ENCODE measurements at places on chromosomes 7 and 10. TPM values are rescaled to one million over a fixed set of nuclear protein-coding genes. Genes with fewer than 3 reads are reported as not detected.
A peak's percentile ranks its signal among the peaks of the same experiment; 100 is the strongest.

GRCh38 chr7:98470485-98471240 is 69.8 kb upstream of the BAIAP2L1 start:
- DNase-seq: no peak

DNA sequence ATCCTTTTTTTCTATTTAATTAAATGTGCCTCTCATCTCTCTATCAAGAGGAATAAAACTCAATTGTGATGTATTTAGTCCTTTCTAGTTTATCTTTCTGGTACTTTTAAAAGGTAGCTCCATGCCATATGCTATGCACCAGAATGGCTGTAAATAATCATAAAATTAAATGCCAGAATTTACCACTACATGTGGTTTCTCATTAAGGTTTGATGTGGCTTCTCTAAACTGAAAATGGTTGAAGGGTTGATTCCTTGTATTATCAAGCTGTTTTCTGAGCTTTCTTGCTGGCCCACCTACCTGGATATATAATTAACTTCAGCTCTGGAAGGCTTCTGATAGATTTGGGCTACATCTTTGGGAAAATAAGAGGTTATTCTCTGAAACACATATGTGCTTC is 171.9 kb upstream of the RHOBTB1 start:
- no peak for DNase-seq

DNA sequence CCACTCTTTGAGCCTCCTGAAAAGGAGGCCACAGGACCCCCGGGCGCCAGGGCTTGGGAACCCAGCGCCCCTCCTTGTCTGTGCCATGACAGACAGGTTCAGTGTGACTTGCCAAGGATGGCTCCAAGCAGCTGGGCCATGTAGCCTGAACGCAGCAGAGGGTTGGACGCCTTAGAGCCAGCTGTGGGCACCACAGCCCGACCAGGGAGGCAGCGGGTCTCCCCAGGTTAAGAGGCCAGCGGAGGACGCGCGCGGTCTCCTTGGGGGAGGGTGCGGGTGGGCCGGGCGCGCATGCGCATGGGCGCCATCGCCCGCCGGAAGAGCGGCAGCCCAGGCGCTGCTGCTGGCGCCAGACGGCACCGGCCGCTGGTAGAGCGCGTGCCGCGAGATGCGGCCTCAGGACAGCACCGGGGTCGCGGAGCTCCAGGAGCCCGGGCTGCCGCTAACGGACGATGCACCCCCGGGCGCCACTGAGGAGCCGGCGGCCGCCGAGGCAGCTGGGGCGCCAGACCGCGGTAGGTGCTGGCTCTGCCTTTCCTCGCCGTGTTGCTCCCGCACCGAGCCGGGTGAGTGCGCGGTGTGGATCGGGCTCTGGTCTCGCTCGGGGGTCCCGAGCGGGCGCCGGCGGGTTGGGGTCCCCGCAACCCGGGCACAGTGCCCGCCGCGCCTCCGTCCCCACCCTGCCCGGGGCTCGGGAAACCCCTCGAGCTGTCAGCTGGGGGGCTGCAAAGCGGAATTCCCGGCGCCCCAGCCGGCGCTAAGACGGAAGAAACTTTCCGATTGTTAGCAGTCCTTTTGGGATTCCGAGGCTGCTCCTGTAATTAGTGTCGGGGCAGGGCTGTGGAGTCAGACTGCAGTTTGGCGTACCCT is at the start of gene SLC35G1:
SLC35G1 (plus strand) TSS at position 333 of the 870 bp plus-strand sequence; CDS start at position 389, 56 bp downstream.
- peak; percentile 80 for DNase-seq

GRCh38 chr10:48996-49395 is at the start of gene TUBB8:
Gene TUBB8 (minus strand): TSS chr10:49296. CDS start chr10:49238, 58 bp downstream.
- DNase-seq: no peak

GRCh38 chr10:49139846-49140195 is 6.0 kb upstream of the FAM170B start:
- peak; percentile 36 for DNase-seq

- no peak for DNase-seq
Observed at GRCh38 chr10:72228318-72228751, 12.3 kb upstream of the ASCC1 start.

DNA sequence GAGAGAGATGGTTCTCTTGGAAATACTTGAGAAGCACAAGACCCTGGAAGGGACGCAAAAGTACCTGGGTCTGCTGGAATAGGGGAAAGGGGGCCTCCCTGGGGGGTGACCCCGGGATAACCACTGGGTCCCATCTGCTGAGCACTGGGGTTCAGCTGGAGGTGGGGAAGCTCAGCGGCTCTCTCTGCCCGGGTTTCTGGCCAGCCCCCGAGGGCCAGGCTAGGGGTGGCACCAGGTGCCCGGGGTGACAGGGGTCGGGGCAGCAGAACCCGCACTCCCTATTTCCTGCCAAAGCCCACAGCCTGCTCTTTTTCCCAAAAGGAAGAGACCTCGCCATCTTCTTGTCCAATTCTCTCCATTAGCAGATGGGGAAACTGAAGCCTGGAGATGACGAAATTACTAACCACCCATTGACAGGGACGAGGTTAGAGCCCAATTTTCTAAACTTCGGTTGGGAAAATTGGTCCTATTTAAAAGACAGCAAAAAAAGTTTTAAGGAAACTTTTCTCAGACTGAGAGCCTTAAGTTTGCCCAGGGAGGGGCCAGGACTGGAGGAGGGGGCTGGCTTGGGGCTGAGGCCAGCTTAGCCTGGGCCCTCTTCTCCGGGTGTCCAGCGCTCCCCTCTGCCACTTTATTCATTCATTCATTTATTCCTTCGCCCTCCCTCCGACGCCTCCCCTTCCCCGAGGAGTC is 17.8 kb upstream of the GATA3 start:
- no peak for DNase-seq

GRCh38 chr7:21617513-21617912 is 74.7 kb downstream of the DNAH11 start:
- no peak for DNase-seq

GRCh38 chr7:112726076-112726475 is 64.1 kb downstream of the TMEM168 start:
- no peak for DNase-seq

DNA sequence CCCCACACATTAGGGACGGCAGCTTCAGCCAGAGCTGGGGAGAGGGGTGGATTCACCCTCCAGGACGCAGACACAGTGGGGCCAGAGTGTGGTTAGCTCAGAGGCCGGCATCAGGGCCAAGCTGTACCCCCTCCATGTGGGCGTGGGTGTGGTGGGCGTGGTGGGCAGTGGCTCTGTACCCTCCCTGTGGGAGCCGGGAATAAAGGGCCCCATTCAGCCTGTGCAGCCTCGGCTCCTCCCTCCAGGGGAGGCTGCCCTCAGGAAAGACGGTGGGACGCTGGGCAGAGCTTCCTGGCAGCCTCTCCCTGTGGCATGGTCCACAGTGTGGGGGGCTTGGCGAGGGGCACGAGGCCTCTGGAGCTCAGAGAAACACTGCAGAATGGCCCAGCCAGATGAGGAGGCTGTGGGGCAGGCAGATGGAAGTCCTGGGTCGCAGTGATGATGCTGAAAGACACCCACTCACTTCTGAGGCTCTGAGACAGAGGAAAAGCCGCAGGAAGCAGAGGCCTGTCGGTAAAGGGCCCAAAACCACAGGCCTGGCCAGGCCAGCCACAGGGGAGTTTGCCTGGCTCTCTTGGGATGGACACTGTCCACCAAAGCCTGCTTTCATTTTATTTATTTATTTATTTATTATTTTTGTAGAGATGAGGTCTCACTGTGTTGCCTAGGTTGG is 108.0 kb downstream of the SH3PXD2A start:
- no peak for DNase-seq

DNA sequence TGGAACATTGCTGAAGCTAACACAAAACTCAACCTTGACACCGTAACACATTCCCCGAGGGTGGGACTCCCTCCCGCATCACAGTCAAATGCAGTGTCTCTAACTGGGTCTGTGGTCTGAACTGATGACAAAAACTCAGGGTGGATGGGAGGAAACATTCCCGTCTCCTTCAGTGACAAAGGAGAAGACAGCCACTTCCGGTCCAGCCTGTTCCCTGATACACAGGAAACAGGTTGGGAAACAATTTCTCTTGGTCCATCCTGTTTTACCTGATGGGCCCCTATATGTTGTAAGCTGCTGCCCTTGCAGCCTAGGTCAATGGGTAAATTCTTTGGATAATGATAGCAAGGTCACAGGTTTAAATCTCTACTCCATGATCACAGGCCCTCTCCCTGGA is 20.4 kb downstream of the SLC13A4 start:
- no peak for DNase-seq

DNA sequence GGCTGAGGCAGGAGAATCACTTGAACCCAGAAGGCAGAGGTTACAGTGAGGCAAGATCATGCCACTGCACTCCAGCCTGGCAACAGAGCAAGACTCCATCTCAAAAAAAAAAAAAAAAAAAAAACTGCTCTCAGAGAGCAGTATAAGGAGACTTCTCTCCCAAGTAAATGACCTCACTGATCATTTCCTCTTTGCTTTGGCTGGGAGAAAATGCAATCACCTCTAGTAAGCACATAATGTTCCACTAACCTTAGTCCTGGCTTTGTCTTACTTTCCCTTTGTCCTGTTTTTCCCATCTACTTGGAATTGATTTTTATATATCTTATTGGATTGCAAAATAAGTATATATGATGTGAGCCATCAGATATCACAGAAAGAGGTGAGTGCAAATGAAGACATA is 2.5 kb downstream of the SLC25A13 start:
- no peak for DNase-seq

- no peak for DNase-seq
Observed at GRCh38 chr7:153616711-153617325, 435.4 kb upstream of the DPP6 start.

DNA sequence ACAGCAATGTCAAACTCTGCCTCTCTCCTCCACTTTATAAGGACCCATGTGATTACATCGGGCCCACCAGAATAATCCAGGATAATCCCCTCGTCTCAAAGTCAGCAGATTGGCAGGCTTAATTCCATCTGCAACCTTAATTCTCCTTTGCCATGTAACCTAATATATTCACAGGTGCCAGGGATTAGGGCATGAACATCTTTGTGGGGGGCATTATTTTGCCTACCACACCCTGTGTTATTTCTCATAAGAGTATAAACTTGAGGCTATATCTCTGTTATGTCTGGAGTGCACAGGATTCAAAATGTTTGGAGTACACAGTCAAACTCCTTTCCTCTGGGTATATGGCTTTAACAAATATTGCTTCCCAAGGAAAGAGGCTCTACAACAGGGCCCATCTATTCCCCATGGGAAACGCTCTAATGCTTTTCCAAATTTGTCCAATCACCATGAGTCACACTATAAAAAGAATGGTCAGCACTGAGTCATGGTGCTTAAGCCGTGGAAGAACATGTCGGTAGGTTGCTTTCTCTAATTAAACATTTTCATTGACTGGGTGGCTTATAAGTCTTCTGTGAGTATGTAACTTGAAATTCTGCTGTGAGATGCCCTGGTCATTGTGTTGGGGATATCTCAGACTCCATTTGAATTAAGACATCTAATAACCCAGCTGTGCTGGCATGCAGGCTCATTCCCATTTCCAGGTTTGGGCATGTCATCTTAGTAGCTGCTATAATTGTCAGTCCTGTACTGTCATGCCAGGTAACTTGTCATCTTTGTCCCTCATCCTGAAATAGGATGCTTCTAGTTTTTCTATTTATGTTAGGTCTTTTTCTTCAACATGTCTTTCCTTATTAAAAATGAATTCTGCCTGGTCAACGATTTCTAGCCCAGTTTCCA is 11.5 kb upstream of the AKR1B10 start:
- no peak for DNase-seq

DNA sequence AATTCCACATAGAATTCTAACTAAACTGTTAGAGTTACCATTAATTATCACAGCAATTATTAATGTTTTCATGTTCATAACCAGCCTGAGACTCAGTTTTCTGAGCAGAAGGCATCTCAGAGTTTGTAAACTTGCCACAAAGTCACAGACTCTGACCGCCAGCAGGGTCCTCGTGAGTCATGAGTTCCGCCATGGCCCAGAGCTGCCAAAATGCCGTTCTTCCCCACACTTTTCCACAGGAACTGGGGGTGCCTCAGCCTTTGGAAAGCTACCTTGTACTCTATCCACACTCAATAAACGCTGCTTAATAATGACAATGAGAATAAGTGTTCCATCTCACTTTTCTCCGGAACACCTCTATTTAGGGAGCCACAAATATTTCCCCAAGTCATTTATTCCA is 22.1 kb upstream of the INHBA start:
- no peak for DNase-seq

- DNase-seq: no peak
Observed at GRCh38 chr7:130240240-130240639, 26.4 kb upstream of the CPA2 start.

- no peak for DNase-seq
Observed at GRCh38 chr7:91776171-91776570, 104.3 kb downstream of the MTERF1 start.

- DNase-seq: no peak
Observed at GRCh38 chr10:126508535-126509040, 120.3 kb upstream of the ADAM12 start.

GRCh38 chr7:135692055-135692454 is 29.7 kb downstream of the STMP1 start:
- DNase-seq: no peak

DNA sequence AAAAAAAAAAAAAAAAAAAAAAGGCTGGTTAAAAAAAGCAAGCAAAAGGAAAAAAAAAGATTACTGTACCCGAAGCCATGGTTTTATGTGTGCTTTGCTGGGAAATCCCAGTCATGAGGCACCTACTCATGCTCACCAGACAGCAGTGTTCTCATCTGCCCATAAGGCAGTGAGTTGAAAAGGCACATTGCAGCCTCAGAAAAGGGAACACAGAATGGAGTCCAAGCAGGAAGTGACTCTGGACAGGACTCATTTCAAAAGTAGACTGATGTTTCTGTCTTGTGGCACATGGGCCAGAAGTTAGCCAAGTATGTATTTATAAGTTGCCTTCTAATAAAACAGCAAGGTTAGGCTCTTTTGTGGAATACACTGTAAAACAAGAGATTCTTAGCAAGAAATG is 40.2 kb downstream of the PDSS1 start:
- no peak for DNase-seq

DNA sequence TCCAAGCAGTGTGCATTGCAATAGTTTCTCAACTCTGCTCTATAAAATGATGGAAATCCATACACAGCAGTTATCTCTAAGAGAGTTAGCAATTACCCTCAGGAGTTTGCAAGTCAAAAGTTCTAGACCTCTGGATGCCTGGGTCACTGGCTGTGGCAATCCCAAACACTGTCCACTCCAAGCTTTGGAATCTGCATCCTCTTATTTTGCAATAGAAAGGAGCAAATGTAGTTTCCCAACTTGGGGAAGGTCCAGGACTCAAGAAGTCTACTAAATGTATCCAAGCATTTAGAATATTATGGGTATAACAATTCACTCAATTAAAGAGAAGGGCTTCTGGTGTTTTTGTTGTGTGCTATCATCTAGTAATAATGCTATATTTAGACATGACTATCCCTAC is 131.3 kb upstream of the NRP1 start:
- no peak for DNase-seq

EEPD1 gene
- 15.8 TPM for total RNA-seq

PRPS1L1 gene
- total RNA-seq: not detected

SCART1 gene
- total RNA-seq: 3.9 TPM

GIMAP5 gene
- total RNA-seq: 6.6 TPM

HGF gene
- total RNA-seq: 2.3 TPM

FAM25G gene
- total RNA-seq: not detected

CASD1 gene
- 29.6 TPM for total RNA-seq

LIPJ gene
- total RNA-seq: 0.08 TPM

EPHA1 gene
- total RNA-seq: 3.7 TPM

HYAL4 gene
- not detected for total RNA-seq

PLXDC2 gene
- total RNA-seq: 38.0 TPM

TRPV5 gene
- not detected for total RNA-seq

SFTPA1 gene
- total RNA-seq: 1.6 TPM

SYT15B gene
- total RNA-seq: 0.33 TPM

CDK14 gene
- 47.0 TPM for total RNA-seq

IL6 gene
- 0.94 TPM for total RNA-seq

Measured in ovary (tissue), 10 donors.